Mesothelial cell of epicardium (in vitro differentiated cells): ENCODE measurements at places on chromosomes 6 and 20.

DNA sequence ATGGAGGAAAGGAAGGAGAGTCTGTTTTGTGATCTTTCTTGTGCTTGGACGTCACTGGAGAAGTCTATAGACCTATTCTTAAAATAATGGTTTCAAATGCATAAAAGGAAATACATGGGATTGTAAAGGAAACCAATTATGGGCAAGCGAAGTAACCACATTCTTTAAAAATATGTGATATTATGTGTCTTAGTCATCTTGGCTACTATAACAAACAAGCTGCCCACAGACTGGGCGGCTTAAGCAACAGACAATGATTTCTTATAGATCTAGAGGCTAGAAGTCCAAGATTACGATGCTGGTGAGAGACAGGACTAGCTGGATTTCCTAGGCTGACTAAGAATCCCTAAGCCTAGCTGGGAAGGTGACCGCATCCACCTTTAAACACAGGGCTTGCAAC lies 49.4 kb upstream of the CD83 start:
- no peak for DNase-seq

DNA sequence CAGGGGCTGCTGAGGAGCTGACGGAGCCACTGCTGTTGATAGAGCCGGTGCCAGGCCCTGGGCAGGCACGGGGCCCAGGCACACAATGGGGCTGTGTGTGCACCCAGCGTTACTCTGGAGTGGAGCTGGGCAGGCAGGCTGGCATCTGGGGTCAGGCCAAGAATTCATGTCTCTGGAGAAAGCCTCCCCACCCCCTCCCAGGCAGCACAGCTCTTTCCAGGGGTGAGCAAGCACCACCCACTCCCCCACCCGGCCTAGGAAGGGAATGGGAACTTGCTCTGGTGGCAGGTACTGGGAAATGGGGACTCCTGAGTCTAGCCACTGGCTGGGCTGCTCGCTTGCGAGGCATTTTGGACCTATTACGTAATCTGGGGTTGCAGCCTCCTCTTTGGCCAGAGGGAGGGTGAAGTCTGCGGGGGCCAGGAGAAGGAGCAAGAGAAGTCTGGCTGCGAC lies 22.7 kb downstream of the TFEB start:
- no peak for DNase-seq

GRCh38 chr6:142026471-142026870 lies 106.3 kb upstream of the GJE1 start:
- no peak for DNase-seq

- no peak for DNase-seq
Measured at GRCh38 chr6:1382883-1383728, 6.3 kb upstream of the FOXF2 start.

- DNase-seq: no peak
Measured at GRCh38 chr6:1738558-1739081, 128.9 kb downstream of the FOXC1 start.

DNA sequence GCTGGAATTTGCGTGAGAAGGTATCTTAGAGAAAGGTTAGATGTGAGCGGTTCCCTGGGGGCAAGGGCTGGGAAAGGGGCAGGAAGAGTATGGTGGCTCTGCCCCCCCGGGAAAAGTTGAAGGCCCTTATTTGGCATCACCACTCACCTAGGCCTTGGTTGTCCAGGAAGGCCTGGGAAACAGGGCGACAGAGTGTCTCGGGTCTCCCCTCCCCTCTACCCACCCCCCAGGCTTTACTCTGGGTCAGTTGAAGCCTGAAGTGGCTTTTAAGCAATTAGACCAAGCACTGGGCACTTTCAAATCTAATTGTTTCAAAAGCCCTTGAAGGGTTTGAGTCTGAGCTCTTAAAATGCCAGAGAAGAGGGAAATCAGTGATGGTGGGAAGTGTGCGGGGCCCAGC lies 30.2 kb upstream of the FOXP4 start:
- DNase-seq: no peak

DNA sequence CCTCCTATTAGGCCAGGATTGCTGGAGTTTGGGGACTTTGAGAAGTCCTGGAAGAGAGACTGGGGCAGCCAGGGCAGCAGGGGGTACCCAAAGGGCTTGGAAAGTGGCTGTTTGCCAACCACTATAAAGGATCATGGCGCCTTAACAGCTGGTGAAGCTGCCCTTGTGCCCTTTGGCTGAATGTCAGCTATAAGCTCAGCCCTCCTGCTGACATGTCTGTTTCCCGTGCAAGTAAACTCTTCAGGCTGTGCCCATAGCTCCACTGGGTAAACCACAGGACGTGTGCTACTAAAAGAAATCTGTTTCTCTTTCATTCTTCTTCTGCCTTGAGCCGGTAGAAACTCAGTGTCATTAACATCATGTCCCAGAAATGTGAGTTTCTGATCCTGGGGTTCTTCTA lies 97.3 kb downstream of the CAP2 start:
- no peak for DNase-seq

GRCh38 chr20:2986466-2986865 lies 57.0 kb upstream of the GNRH2 start:
- no peak for DNase-seq

DNA sequence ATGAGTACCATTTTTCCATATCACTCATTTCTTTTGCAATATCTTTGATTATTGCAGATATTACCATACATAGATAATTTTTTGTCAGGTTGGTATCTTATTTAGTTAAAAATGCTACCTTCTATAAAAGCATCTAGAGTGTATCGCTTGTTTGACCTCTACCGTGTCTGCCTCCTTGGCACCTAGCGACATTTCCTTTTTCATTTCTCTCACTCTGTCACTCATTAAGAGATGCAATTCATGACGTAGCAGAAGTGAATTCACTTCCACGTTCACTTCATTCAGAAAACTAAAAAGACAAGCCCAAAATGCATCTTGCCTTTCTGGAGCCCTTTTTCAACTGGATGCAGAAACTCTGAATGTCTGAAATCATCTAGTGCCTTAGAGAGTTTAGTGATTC lies 172.9 kb downstream of the MMS22L start:
- DNase-seq: no peak

DNA sequence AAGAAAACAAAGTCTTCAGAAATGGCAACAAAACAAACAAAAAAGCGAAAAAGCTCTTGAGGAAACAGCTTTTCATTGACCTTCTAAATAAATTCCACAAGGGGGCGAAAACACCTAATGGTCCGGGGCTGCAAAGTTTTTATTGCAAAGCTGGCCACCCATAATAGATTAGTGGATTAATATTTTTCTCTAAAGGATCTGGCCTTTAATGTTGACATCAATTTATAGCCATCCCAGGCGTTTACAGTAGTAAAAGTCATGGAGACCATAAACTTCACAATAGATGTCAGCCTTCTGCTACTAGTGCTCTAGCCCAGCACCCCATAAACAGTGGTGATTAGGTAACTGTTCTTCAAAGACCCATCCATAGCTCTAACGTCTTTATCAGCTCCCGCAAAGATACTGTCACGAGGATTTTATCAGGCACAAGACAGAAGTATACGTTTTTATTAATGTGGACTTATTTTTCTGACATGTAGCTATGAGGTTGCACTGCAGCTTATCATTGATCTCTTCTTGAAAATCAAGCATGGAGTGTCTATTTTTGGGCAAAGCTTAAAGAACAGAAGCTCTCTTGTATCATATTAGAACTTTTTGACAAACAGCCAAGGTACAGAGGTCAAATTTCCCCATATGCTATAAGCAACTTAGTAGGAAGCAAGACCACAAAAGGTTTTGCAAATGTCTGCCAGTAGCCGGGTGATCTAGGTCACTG lies 4.7 kb downstream of the CITED2 start:
- no peak for DNase-seq

DNA sequence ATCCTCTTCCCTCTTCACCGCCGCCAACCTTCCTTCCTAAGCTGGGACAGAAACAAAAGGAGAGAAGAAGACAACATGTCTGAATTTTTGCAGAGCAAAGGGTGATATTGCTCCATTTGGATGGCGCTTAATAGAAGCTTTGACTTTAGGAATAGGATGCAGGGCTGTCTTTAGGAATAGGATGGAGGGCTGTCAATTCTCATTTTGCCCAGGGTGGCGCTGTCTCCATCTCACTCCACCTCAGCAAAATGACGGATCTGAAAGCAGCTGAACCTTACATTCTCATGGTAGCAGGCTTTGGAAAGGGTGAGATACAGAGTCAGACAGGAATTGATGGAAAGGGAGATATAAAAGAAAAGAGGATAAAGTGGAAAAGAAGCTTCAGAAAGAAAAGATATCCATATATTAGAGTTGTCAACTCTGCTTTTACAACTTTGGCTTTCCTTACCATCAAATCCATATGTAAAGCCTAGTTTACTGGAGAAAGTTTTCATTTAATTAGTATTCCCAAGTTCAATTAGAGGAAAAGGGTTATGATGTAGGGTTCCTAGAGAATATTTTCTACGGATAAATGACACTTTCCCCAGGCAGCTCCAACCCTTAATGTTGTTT lies 2.4 kb downstream of the MTCL3 start:
- DNase-seq: no peak

GRCh38 chr6:115310156-115310555 lies 750.5 kb downstream of the FRK start:
- DNase-seq: no peak

DNA sequence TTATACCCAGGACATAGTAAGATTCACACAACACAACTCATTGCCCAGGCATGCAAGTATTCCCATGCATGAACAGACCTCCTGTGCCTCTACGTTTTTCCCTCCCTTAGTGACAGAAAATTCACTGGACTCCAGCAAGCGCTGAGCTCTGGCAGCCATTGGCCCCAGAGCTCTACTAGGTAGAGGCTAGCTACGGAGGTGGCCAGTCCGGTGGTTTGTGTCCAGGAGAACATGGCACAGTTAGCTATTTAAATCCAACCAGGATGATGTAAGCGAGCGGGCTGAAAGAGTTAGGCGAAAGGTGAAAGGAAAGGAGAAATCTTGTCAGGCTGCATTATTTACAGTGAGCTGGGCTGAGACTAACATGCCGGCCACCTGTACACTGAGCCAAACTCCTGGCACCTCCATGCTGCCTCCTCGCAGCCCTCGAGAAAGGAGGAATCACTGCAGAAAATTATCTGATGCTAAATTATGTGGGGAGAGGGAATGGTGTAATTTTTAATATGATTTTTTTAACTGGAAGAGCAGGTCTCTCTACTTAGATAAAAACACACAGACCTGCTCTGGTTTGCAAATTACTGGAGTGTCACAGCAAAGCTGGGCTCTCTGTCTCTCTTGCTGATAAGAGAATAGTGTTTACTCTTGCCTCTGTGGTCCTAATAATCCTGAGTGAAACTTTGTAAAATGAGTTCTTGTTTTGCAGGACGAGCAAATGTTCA lies 50.1 kb upstream of the ARMC2 start:
- no peak for DNase-seq

DNA sequence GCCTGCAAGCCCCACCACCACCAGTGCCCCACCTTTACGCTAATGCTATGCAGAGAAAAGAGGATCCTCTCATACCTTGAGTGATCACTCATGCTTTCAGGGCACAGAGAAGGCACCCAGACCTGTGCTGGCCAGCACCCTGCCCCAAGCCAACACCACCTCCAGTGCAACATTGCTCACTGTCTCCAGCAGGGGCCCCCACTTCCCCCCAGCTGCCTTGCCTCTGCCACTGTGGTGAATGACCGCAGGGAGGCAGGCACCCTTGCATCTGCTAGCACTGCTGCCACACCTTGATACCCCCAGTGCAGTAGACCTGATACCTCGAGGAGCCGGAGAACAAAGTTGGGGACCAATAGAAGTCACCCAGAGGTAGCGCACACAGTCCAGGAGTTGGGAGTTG lies 139.2 kb upstream of the PLN start:
- DNase-seq: no peak

GRCh38 chr20:63446216-63447024 lies 26.0 kb downstream of the KCNQ2 start:
- DNase-seq: no peak

GRCh38 chr20:51440589-51440988 lies 101.9 kb downstream of the NFATC2 start:
- no peak for DNase-seq

DNA sequence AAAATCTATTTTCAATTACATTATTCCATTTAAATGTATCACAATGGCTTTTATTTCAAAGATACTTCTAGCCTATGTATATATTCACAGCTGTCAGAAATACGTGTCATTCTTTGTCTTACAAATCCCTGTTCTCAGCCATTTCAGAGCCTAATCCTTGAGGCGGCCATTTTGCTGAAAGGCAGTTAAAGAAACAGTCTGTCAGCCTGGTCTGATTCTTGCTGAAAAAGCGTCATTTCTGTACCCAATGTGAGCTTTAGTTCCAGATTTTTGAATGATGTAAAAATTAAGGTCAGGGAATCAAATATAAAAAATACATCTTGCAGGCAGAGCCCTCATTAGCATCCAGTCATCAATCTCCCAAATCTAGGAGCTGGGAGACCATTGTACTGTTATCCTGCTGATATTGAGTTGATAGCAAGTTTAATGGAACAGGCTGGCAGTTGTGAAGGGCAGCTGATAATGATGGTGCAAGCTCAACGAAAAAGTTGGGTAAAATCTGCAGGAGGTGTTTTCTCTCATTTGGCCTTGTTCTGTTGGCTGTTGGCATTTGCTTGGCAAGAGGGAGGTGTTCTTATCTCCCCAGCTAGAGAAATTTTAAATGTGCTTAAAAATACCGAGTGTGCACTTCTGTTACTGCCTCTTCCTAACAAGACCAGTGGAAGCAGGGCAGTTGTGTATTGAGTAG lies 314.8 kb downstream of the SOX4 start:
- no peak for DNase-seq

GRCh38 chr20:61287583-61288275 lies 35.7 kb downstream of the CDH4 start:
- no peak for DNase-seq

DNA sequence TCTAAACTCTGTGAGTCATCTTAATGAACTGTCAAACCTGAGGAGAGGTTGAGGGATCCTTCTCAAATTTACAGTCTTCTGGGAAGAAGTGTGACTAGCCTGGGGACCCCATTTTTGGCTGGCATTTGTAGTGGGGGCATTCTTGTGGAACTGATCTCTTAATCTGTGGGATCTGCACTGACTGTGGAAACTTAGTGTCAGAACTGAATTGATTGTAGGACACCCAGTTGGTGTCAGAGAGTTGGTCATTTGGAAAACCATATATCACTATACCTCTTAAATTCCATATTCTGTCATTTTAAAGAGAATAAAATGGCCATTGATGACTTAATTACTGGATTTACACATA lies 48.3 kb downstream of the LAMA4 start:
- no peak for DNase-seq

DNA sequence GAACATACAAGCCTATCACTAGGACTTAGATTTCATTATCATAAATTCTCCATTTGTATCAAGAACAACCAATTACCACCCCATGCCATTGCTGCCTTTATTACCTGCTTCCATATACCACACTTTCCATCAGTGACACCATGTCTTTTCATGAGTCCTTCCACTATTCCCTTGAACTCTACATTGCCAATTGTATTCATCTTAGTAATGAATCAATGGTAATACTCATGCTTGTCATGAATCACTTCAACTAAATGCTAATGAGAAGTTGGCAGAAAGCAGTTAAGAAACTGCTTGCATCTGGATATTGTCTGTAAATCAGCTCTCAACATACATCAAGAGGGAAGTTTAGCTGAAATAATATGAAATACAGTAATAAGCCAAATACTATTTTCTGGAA lies 61.2 kb upstream of the RNF217 start:
- no peak for DNase-seq
